ENCODE measurements at places on chromosomes 13 and 19.

DNA sequence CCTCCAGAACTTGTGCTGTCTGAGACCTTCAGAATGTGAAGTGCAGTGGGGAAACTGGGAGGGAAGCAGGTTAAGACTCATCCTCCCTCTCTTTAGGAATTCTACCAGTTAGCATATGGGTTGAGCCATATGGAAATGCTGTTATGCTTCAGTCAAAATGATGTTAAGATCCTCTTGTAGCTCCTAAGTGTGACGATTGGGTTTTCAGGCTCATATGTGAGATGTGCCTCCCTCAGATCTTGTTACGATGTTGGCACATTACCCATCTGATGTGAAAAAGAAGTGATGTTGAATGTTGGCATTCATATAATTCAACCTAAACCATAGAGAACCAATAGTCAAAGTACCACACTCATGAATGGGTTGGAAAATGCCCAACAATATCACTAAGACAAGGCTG, 67.8 kb upstream of the IPO5 start:
- no peak for DNase-seq

GRCh38 chr13:100645382-100645781, 29.2 kb downstream of the TMTC4 start:
- DNase-seq, result no peak

GRCh38 chr13:112861876-112862615, 107.0 kb upstream of the MCF2L start:
- DNase-seq, result no peak

DNA sequence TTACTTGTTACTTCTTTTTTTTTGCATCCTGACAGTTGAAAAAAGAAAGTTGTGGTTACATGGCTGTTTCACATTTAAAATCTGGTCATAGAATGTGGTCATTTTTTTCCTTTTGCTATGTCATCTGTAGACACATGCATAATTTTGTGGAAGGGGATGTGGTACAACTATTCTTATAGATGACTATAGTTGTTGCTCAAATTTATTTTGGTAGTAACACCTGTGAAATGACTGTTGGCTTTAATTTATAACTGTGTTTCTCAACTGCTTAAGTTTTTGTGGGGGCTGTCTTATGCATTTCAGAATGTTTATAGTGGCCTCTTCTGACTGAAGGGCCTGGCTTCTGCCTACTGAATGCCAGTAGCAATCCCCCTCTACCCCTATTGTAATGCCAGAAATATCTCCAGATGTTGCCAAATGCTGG, 130.5 kb downstream of the PAN3 start:
- no peak for DNase-seq

- DNase-seq, result no peak
Observed at GRCh38 chr19:46860846-46861690, at the start of gene ARHGAP35. ARHGAP35 (plus strand) TSS chr19:46860997; CDS start chr19:46918676, 57,679 bp downstream.

- no peak for DNase-seq
Observed at GRCh38 chr19:4969772-4970531, 1.0 kb downstream of the KDM4B start.

GRCh38 chr13:42494157-42494556, 79.8 kb upstream of the TNFSF11 start:
- no peak for DNase-seq
